CD4-positive, alpha-beta T cell treated with Interleukin-17A for 4 hours (primary cell): ENCODE measurements at places on chromosomes 12 and 14.

GRCh38 chr14:55254581-55254980 lies 16.6 kb upstream of the FBXO34 start:
- no peak for DNase-seq

GRCh38 chr14:101233021-101233366 lies 328.3 kb upstream of the DIO3 start:
- DNase-seq: no peak

GRCh38 chr12:6959058-6959804 lies 8.1 kb downstream of the PTPN6 start:
- peak; percentile 78 for DNase-seq

DNA sequence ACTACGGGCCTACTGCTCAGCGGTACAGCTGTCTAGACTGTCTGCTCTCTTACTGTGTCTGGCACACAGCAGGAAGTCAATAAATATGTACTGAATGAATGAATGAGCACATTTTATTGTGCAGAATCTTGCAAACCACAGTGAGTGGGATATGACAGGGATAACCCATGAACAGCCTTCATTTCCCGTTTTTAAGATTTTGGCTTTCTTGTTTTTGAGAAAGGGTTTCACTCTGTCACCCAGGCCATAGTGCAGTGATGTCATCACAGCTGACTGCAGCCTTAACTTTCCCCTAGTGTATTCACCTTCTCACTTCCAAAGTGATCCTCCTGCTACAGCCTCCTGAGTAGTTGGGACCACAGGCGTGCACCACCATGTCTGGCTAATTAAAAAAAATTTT lies 203.1 kb downstream of the AEBP2 start:
- DNase-seq: no peak

- DNase-seq: no peak
These were observed 18.8 kb downstream of the GPR65 start for GRCh38 chr14:88023658-88024187.

DNA sequence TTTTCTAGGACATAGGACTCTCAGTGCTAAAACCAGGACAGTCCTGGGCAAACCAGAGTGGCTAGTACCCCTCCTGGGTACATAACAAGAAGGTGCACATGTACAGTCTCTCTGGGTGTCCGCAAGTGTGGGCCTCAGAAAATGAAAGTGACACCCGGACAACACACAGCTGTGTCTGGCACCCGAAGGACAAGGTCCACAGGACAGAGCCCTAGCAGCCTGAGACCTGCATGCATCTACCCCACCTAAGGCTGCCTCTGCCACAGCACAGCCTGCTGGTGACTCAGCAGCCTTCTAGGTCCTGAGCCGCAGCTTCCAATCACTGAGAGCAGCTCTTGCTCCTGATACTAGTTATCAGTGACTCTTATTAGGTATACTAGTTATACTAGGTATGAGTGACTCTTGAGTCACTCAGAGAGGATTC lies 784.1 kb upstream of the TBX3 start:
- no peak for DNase-seq

- peak; percentile 21 for DNase-seq
These were observed 619 bp upstream of the NTN4 start for GRCh38 chr12:95790917-95791849.

DNA sequence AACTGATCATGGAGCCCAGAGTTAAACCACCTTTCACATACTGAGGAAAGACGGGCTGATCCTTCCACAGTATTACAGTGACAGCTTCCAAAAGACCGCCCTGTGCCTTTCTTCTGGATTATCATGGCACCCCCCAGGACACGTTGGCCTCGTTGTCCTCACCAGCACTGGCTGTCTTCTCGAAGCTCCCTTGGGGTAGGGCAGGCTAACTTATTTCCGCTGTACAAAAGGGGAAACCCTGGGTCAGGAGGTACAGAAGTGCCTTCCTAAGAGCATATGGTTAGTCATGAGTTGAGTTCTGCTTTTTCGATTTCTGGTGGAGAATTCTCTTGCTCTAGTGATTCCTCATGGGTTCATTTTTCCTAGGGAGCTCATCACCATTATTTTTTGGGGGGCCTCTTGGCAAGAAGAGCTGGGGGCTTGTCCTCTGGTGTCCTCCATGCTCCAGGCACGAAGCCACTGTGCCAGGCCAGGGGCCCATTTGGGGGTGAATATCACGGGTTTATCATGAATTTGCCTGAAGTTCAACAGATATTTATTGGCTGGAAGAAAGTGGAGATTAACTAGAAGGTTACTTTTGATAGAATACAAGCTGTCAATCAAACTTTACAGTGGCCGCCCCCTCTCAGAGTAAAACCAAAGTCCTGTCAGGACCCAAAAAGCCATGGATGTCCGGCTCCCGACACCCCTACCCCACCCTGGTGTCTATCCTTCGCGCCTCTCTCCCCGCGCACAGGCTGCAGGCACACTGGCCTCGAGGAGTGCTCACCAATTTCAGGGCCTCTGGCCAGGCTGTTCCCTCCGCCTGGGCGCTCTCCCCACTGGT lies 8.8 kb upstream of the TRAF3 start:
- DNase-seq: no peak

DNA sequence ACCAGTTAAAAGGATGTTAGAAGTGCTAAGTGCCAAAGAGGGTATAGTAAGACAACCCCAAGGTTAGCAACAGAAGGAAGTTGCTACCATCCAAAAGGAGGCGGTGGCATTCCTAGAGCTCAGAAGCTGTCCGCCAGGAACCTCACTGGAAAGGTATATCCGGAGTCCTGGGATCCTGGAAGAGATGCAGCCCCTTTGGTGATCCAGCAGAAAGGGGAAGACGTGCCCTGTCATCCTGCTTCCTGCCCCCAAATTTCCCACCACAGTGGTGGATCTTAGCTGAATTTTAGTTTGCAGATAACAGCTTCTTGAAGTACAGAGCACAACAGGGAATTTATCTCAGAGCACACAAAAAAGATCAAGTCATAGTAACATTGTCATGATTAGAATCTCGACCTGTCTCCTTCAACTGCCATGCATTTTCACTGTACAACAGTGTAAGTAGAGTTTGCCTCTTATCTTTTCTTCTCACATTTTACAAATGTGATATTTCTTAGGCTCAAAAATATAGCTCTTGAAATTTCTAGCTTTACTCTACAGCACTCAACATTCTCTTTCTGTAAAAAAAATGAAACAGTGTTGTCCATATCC lies 526.3 kb downstream of the SOX5 start:
- no peak for DNase-seq

GRCh38 chr14:91230397-91231035 lies 14.0 kb downstream of the GPR68 start:
- DNase-seq: no peak

GRCh38 chr12:52836042-52836466 lies 1.9 kb upstream of the KRT79 start:
- DNase-seq: peak; percentile 56

DNA sequence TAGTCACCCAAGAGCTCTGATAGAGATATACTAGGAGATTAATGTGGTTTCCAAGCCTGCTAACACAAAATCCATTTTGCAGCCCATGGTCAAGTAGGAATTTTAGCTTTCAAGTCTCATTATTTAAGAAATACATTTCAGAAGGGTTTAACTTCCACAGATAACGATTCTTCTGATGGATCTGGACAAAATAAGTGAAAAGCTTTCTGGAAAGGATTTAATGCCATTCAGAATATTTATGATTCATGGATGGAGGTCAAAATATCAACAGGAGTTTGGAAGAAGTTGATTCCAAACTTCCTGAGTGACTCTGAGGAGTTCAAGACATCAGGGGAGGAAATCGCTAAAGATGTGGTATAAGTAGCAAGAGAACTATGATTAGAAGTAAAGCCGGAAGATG lies 214.6 kb downstream of the ATXN7L3B start:
- DNase-seq: no peak

GRCh38 chr14:54782751-54783659 lies 119.6 kb downstream of the GCH1 start:
- DNase-seq: peak; percentile 12

DNA sequence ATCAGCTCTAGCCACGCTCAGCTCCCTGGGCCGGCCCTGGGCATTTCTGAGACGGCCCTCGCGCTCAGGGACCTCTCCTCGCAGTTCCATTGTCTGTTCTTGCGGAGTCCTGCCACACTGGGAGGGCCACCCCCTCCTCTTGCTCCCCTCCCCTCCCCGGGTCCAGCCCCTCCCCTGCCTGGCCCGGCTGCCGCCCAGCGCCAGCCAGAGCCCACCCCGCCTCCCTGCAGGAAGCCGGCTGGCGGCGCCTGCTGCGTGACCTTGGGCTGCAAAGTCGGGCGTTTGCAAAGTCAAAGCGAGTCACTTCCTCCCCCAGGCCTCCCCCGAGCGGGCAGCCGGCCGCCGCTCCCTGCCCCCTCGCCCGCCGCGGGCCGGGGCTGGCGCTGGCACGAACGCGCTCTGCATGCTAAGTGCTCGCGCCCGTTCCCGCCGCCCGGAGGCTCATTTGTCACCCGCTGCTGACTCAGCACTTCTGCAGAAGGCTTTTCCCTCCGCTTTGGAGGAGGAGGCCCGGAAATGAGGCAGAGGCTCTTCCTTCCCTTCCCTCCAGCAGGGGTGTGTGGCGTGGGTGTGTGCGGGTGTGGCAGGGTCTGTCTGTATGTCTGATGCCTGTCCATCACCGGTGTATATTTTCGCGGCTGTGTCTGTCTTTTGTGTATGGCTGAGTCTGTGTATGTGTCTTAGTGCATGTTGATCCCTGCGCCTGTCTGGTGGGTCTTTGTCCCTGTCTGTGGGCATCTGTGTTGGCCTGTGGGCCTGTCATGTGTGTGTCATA lies 72.0 kb downstream of the IRF2BPL start:
- DNase-seq: peak; percentile 91

- DNase-seq: no peak
These were observed 707.2 kb downstream of the AACS start for GRCh38 chr12:125772403-125772802.

GRCh38 chr14:32635061-32635719 lies 303.5 kb upstream of the NPAS3 start:
- no peak for DNase-seq

- DNase-seq: no peak
These were observed 535.2 kb downstream of the BCL11B start for GRCh38 chr14:98736701-98737338.

GRCh38 chr12:131684015-131684725 lies 26.7 kb upstream of the SFSWAP start:
- DNase-seq: no peak

DNA sequence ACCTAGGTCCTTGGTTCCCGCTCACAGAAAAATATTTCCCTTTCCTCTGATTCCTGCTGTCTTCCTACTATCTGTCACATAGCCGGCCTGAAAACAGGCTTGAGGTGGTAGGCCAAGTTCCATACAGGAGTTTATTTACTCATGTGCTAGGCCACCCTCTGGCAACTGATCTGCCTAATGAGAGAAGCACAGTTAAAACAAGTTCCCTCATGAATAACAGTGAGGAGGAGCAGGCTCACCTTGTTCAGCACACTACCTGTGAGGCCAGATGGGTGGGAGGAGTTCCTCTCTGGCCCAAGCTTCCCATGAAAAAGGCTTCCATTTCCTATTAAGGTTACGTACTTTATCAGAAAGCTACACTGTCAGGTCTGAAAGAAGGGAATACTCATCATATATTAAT lies 206.0 kb downstream of the MYRFL start:
- DNase-seq: no peak

DNA sequence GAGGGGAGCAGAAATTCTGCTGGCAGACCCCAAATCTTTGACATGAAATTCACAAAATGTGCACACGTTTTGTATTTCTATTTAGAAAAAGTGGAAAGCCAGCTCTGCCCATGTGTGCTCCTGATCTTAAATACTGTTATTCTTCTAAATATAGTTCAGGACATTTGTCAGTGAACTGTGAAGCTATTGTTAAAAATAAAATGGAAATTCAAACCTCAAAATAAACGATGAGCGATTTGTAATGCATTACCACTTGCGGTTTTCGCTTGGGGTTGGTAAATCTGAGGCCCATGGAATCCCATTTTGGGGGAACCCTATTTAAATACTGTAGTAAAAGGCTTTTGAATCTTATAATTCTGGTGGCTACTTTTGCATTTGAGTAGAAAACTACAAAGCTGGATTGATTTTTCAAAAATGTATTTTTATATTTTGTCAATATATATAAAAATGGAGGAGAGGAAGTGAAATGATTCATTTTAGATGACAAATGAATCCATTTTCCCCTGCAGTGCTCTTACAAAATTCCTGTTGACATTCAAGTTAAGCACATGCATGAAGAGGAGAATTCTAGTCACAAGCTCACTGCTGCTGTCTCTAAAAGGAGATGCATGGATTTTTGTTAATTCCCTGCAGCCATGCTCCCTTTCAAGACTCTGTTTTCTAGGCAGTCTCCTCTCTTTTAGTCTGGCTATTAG lies 47.1 kb downstream of the FLRT2 start:
- no peak for DNase-seq

GRCh38 chr14:33163600-33163999 lies 224.9 kb downstream of the NPAS3 start:
- no peak for DNase-seq

DNA sequence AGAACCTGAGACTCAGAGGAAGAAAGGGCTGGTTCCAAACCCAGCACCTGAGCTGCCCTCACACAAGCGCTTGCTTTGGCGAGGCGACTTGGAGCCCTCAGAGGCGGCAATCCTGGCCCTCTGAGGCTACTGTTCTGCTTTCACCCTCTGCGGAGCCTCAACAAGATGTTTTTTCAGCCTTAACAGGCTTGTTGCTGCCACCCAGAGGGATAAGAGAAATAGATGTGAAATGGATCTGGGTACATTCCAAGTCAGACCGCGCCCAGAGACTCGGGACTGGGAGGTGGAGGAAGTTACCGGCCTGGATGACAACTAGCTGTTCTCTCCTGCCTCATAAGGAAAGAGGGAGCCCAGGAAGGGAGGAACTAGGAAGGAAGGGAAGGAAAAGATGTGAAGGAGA lies 89.6 kb downstream of the TTC7B start:
- DNase-seq: no peak

DNA sequence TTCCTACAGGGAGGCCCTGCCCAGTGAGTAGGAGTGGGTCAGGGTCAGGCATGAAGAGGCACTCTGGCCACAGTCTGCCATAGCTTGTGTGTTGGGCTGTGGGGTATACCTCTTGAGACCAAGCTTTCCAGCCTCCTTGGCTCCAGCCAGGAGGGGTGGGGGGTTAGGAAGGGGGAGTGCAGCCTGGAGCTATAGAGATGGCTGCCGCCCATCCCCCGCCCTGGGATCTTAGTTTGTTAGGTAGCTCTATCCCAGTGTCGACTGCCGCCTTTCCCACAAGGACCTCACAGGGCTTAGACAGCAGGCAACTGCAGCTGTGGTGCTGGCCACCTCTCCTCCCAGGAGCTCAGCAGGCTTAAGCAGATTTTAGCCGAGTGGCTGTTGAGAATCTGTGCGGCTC lies 216.4 kb downstream of the PLCZ1 start:
- no peak for DNase-seq

GRCh38 chr12:91722072-91722471 lies 423.6 kb downstream of the BTG1 start:
- DNase-seq: no peak

- peak; percentile 38 for DNase-seq
These were observed 359.3 kb downstream of the BCL11B start for GRCh38 chr14:98912655-98913054.
